Uterus (tissue), 4 donors: ENCODE measurements at places on chromosomes 6 and 20. TPM values are rescaled to one million over a fixed set of nuclear protein-coding genes. Genes with fewer than 3 reads are reported as not detected.

Gene DDO
- total RNA-seq, result 3.3 TPM

Gene KCNB1
- total RNA-seq, result 10.2 TPM

Gene SNAP25
- 28.3 TPM for total RNA-seq

Gene ME1
- total RNA-seq, result 3.1 TPM

Gene NRSN1
- not detected for total RNA-seq

Gene KCNK5
- 1.2 TPM for total RNA-seq

Gene ABHD16B
- total RNA-seq, result not detected

Gene OSTM1
- 26.2 TPM for total RNA-seq

Gene HRH3
- total RNA-seq, result not detected

Gene BTN1A1
- total RNA-seq, result not detected

Gene CFAP206
- not detected for total RNA-seq

Gene CGA
- total RNA-seq, result not detected

Gene MAN1A1
- 55.5 TPM for total RNA-seq
